CD4-positive, alpha-beta T cell treated with Interleukin-6 at 100 ng/mL for 8 hours (primary cell): ENCODE measurements at places on chromosomes 6 and 20.

- no peak for DNase-seq
These were observed 55.7 kb upstream of the FERMT1 start for GRCh38 chr20:6178537-6178936.

GRCh38 chr6:3147914-3148757 lies 9.2 kb downstream of the TUBB2A start:
- DNase-seq: no peak

- peak; percentile 50 for DNase-seq
These were observed 12.9 kb upstream of the ZNF343 start for GRCh38 chr20:2521369-2522305.

GRCh38 chr20:46023999-46024398 lies 5.0 kb upstream of the SLC12A5 start:
- DNase-seq: no peak

GRCh38 chr6:110114004-110114403 lies 65.5 kb downstream of the WASF1 start:
- no peak for DNase-seq

GRCh38 chr6:92706976-92707375 lies 712.4 kb downstream of the EPHA7 start:
- no peak for DNase-seq

DNA sequence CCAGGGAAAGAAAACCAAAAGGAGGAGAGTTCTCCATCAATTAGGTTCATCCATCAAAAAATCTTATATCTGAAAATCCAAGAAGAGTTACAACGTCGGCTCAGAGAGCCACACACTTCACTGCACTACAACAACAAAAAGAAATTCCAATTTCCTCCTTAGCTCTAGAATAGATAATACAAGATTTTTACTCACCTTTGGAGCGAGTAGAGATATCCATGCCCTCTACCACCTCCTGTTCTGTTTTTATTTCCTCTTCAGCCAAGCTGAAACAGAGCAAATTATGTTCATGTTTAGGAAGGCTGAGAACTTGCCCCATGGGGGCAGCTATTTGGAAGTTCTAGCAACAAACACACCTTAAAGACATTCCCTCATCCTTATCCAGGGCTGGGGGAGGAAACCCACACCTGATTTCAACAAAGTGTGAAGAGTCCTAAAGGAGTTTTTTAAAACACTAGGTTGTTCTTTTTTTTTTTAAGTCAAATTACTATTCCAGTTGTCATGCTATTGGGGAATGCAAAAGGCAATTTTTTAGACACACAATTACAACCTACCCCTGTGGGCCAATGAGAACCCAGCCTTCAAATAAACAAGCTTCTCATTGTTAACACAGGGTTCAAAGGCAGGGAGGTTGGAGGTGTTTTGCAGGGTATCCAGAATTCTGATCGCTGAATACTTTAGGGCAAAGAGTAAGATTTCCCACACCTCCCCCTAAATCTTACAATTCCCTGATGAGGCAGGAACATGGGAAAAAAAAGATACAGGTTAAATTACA lies 8.7 kb downstream of the ZMYND8 start:
- no peak for DNase-seq

DNA sequence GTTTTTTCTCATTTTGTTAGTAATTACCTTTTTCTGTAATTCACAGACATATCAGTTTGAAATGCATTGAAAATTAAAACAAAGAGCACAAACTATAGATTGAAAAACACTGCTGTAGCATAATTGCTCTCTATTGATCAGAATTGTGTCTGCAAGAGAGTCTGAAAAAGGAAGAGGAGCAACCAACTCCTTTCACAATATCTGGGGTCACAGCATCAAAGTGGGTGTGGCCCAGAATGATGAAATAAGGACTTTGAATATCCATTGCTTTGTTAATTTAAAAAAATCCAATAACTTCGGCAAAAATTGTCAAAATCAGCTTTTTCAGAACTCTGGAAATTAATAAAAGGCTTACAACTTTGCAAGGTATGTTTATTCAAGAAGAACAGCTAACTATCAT lies 99.2 kb downstream of the MYLK4 start:
- no peak for DNase-seq

- DNase-seq: no peak
These were observed 9.6 kb downstream of the TBXT start for GRCh38 chr6:166157930-166158617.

- DNase-seq: no peak
These were observed 152.7 kb upstream of the ENPP5 start for GRCh38 chr6:46323312-46323965.

- no peak for DNase-seq
These were observed 12.9 kb downstream of the PRSS16 start for GRCh38 chr6:27260369-27260768.

DNA sequence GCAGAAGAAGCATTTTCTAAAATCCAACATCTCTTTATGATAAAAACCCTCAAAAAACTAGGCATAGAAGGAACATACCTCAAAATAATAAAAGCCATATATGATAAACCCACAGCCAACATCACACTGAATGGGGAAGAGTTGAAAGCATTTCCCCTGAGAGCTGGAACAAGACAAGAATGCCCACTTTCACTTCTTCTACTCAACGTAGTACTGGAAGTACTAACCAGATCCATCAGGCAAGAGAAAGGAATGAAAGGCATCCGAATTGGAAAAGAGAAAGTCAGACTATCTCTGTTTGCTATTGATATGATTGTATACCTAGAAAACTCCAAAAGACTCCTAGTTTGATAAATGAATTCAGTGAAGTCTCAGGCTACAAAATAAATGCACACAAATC lies 7.9 kb upstream of the CDK19 start:
- no peak for DNase-seq

GRCh38 chr6:38502423-38502822 lies 137.3 kb downstream of the BTBD9 start:
- no peak for DNase-seq

GRCh38 chr6:50956014-50956413 lies 137.3 kb downstream of the TFAP2B start:
- no peak for DNase-seq

DNA sequence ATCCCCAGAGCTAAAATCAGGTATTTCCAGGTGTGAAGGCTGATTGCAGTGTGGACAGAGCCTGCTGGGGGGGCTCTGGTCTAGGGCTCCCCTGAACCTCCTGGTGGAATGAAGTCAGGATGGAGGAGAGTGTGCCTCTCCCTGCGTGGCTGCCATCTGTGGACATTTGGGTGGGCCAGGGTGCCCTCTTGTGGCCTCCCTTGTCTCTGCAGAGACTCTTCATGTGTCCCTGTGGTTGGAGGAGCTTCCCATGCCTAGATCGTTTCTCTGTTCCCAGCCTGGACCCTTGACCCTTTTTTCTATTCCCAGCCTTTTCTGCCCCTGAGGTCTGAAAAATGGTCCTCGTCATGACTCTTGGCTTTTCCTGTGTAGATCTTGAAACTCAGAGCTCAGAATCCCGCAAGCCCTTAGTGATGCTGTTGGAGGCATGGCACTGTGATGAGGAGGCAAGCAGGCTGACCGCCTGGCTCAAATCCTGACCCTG lies 9.9 kb upstream of the PSMF1 start:
- peak; percentile 46 for DNase-seq

- no peak for DNase-seq
These were observed 306.3 kb downstream of the PHF3 start for GRCh38 chr6:63941747-63942470.

DNA sequence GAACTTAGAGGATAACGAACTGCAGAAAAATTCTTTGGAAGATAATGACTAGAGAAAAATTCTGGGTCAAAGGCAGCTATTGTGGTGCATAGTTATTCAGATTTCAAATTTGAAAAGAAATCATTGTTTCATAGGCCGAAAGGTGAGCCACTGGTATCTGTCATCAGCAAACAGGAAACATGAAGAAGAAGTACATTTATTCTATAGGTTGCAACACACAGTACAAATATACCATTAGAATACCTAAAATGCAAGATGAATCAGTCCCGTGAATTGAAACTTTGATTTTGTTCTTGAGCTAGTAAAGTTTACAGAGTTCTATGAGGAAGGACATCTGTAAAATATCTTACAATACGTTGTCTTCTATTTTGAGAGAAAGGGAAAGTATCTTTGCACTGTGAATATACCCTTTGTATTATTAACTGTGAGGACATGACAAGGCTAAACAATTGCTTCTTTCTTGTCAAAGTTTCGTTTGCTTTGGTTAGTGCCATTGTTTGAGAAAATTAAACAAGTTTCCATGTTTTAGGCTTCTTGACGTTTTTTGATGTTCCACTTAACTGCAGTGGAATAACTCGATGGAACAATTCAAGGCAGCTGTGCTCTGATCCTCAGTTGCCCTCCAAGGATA lies 84.7 kb downstream of the HDGFL1 start:
- DNase-seq: no peak

- peak; percentile 35 for DNase-seq
These were observed 59.2 kb upstream of the FNDC1 start for GRCh38 chr6:159110013-159110412.

DNA sequence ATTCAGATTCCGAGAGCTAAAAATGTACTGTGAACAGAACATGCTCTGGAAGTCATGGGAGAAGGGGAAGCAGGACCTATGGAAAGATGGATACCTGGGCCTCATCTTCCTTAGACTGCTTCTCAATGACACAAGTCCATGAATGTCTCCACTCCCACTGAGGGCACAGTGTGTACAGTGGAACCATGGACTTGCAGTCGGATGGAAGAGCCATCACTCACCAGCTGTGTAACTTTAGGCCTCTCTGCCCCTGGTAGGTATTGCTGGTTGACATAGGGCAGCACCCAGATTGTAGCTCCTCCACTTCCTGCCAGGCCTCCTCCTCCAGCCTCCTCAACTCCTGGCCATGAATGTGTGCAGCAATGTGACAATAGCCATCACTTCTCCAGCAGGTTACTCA lies 52.5 kb downstream of the MAFB start:
- no peak for DNase-seq

- peak; percentile 36 for DNase-seq
These were observed 2.5 kb upstream of the TMEM14C start for GRCh38 chr6:10720265-10720959.

DNA sequence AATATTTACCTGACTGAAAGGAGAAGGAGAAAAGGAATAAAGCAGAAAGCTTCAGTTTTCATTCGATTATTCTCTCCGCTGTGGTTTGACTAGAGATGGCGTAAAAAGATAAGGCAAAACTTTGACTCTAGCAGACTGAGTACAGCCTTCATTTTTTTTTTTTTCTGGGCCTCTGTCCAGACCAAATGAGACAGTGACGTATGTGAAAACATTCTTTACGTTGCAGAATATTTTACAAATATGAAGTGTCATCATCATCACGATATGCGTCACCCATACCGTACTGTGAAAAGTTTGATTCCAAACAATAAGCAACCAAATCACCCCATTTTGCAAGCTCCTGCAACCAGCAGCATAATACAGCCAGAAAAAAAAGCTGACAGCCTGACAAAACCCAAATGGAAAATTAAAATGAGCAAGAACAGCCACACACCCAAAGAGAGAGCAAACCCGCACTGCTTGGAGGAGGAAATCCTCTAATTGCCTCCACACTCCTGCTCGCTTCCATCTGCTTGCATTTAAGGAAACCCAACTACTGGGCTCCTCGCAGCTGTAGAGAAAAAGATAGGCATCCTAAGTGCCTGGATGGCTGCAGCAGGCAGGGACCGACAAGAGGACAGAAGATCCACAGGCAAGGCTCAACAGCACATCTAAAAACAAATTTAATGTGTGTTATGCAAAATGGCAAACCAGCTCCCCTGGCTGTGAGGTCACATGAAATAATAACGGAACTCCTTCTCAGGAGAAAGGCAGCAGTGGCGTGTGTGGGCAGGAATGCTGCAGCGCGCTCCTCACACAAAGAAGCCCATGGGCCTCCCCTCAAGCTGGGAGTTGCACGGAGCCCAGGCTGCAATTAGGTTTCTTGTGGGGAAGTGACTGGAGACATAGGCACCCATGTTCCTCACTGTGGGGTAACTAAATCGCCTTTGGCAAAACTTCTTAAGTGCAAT lies 113.1 kb downstream of the FYN start:
- peak; percentile 63 for DNase-seq

DNA sequence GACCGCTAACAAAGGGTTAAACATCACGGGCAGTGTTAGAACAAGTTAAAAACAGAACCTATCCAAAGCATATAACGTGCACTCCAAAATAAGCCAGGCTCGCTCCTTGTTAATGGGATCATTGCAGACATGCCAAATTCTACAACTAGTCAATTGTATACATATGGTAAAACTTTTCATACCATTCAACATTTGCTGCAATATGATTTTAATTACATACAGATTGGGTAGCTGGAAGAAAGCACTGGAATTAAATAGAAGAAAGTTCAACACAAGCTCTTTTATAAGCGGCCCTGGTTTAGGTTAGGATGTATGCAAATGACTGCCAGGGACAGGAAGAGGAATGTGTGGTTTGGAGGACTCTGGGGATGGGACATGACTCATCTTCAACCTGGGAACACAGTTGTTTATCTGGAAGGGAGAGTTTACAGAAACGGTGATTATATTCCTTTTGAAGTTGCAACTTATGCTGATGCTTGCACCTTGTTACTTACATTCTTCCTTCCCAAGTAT lies 62.5 kb upstream of the TIAM2 start:
- DNase-seq: no peak

DNA sequence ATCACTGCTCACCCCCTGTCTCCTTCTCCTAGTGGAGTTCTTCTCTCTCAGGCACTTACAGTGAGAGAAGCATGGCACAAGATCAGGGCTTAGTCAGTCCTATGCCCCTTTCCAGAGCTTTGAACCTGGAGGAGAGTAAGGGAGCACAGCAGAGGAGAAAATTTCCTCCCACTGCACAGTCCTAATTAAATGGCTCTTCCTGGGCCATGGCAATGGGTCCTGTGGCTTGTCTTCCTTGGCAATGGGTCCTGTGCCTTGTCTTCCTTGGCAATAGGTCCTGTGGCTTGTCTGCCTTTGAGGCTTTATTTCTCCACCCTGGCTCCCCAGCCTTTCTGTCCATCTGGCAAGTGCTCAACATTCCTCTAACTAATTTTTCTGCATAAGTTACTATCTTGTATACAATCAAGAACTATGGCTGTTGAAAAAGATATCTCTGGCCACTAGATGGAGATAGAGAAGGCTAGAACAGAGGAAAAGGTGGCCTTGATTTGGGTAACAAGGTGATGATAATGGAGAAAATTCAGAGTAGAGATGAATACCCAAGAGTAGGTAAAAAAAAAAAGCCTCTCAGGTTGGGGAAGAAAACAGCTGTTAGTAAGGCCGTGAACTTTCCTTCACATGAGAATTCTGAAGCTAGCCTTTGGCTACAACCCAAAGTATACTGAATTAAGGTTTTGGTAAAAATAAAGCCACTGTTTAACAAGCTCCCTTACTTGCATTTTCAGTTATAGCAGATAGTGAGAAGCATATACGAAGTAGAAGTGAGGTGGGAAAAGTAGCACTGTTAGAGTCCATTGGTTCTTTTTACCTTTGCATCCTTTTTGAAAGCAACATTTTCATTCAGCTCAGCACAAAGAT lies 504.9 kb downstream of the DOK5 start:
- DNase-seq: no peak

DNA sequence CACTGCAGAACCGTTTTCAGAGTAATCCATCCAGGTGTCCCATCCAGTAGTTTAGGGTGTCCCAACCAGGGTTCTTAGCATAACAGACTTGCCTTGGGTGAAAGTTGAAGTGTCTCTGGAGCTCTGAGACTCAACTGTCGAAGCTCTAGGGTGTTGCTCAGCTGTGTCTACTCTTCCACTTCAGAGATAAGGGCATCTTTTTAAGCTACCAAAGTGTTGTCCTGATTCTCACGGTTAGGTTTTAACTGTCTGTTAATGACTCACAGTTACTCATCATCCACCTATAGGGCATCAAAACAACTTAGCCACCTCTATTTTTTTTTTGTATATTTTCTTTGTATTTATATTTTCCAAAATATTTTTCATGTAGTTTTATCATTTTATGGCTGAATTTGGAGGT lies 36.9 kb upstream of the TBX18 start:
- DNase-seq: no peak
